CD4-positive, alpha-beta memory T cell (primary cell): ENCODE measurements at places on chromosomes 12 and 14.
A peak's percentile ranks its signal among the peaks of the same experiment; 100 is the strongest.

DNA sequence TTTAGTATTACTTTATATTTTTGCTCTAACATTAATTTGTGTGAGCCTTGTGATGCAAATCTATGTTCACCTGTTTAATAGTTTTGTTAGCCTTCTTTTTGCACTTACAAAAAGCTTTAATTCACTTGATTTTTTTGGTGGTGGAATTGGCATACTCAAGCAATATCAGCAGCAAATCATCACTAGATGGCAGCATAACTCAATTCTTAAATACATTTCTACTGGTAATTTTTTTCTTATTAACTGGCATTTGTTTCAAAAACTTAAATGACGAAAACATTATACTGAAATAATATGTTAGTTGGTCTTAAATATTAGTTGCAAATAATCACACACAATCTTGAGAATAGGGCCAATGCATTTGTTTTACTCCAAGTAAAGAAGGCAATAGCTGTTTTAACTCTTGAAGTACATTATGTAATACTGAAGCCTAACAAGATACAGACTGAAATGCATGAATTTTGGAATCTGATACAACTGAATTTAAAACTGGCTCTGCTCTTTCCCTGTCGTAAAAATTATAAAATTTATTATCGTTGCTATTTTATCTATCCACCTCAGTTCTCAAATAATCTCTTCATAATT, 151.5 kb downstream of the ATXN7L3B start:
- H3K27me3 ChIP-seq = no peaks in the 10 kb centered on the region
- H3K27ac ChIP-seq = no peak overlapping the region
- H3K4me3 ChIP-seq = no peak overlapping the region

DNA sequence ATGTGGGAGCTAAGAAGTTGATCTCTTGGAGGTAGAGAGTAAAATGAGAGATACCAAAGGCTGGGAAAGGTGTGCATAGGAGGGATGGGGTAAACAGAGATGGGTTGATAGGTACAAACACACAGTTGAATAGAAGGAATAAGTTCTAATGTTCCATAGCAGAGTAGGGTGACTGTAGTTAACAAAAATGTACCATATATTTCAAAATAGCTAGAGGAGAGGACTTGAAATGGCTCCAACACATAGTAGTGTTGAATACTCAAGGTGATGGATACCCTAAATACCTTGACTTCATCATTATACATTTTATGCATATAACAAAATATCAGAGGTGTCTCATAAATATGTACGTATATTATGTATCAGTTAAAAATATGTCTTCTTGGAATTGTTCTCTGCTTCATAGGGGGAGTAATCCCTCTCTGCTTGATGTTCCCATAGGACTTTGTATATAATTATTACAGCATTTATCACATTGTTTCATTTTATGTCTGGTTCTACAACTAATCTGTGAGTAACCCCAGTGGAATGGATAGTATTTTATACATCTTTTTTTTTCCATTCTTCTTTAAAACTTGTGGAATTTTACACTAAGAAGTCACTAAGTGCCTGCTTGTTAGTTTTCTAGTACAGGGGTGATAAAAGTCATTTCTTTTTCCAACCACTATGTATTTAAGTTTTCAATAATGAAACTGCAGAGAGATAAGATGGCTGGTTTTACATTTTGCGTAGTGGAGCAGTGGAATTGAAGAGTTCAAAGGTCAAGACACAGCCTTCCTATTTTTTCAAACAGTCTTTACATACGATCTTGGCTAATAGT, 1940.0 kb upstream of the SEL1L start:
- no peak for DNase-seq
- no peaks in the 10 kb centered on the region for H3K4me1 ChIP-seq
- H3K4me3 ChIP-seq = no peak overlapping the region

DNA sequence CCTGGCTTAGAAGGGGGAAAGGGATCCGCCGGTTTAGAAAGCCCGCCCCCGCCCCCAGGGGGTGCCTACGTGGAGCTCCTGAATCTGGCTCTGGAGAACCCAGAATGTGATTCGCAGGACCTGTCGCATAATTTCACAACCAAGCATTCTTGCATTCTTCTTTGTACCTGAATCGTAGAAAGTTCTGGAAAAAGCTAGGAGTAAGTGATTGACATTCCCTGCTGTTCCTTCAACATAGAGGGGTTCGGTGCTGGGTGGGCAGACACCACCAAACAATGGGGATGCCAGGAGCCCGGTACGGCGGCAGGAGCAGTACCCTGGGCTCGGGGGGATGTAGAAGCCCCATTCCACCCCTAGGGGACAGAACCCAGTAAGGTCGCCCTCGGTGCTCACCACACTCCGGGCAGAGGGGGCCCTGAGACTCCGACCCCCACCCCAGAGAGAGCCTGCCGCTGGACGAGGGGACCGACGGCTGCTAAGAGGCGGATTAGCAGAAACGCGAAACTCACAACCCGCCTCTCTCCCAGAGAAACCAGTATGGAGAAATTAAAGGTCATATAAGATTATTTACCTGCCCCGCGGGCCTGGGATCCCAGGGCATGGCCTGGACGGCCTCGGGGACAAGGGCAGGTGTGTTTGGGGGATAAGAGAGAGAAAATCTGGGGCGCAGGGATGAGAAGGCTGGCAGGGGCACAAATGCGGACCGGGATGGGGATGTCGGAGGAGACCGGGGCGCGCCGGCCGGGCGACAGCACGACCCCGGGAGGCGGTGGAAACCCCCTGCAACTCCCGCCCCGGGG, 520 bp downstream of the CSRP2 start:
- DNase-seq = no peak
- H3K4me3 ChIP-seq = no peak overlapping the region
- no peaks in the 10 kb centered on the region for H3K36me3 ChIP-seq

- no peak overlapping the region for H3K4me3 ChIP-seq
- no peak for DNase-seq
- H3K36me3 ChIP-seq = no peaks in the 10 kb centered on the region
- no peak overlapping the region for H3K27ac ChIP-seq
These were observed 348.0 kb upstream of the SOX5 start for GRCh38 chr12:24297516-24297915.

DNA sequence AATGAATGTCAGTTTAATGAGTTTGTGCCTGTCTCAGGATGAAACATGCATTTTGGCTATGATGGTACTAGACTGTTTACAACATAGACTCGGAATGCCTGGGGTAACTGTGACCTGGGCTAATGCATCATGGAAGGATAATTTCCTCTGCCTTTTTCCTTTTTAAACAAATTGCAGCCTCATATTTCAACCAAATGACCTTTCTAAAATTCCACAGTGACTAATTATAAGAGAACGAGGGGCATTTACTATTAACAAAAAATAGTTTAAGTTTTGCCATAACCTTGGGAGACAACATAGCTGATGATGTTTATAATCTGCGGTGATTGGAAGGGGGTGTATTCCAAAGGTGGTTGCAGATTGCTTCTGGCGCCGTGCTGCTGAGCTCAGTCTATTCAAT, 1140.5 kb downstream of the GALC start:
- H3K27me3 ChIP-seq = no peaks in the 10 kb centered on the region
- no peak for DNase-seq
- H3K4me1 ChIP-seq = no peaks in the 10 kb centered on the region
- no peak overlapping the region for H3K27ac ChIP-seq
- H3K4me3 ChIP-seq = no peak overlapping the region

DNA sequence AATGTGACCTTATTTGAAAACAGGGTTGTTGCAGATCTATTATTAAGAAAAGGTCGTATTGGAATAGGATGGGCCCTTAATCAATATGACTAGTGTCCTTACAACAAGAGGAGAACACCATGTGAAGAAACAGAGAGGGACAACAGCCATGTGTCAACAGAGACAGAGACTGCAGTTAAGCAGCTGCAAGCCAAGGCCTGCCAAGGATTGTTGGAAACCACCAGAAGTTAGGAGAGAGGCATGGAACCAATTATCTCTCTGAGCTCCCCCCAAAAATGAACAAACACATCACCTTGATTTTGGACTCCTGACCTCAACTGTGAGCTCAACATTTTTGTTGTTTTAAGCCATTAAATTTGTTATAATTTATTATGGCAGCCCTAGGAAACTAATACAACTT, 214.6 kb upstream of the PRKD1 start:
- H3K36me3 ChIP-seq = no peaks in the 10 kb centered on the region
- H3K4me3 ChIP-seq = no peak overlapping the region
- DNase-seq = no peak
- no peak overlapping the region for H3K27ac ChIP-seq
- H3K27me3 ChIP-seq = no peaks in the 10 kb centered on the region

DNA sequence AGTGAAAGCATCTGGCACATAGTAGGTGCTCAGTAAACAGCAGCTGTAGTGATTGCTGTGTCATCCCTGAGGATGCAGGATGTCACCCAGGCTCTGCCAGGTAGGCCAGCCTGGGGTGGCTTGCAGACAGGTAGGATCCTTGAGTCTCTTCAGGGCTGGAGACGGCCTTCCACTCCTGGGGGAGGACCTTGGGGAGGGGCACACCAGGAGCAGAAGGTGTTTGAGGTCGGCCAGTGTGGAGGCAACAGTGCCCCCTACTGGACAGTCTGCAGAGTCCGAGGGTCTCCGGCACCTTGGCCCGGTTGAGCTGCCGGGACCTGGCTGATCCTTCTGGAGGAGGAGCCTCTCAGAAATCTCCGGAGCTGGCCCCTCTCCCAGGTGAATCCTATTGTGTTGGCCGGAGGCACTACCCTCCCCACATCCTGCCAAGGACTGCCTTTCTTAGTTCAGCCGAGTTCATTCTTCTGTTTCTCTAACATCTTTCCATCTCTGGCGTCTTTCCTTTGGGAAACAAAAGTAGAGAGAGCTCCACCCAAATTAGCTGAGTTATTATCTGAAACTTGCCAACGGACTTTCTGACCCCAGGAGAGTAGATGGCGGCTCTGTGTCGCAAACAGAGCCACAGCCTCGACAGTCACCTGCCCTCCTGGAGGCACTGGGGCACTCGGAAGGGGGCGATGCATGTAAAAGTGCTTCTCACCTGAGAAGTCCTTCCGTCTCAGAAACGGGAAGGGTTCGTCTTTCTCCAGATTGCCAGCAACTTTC, 41.8 kb upstream of the CLMN start:
- H3K27ac ChIP-seq = no peak overlapping the region
- peaks cover 11% of the 10 kb centered on the region for H3K27me3 ChIP-seq
- DNase-seq = peak; percentile 7
- no peaks in the 10 kb centered on the region for H3K36me3 ChIP-seq
- H3K4me3 ChIP-seq = no peak overlapping the region

- H3K4me1 ChIP-seq = no peaks in the 10 kb centered on the region
- no peaks in the 10 kb centered on the region for H3K27me3 ChIP-seq
- H3K4me3 ChIP-seq = no peak overlapping the region
- no peaks in the 10 kb centered on the region for H3K36me3 ChIP-seq
- no peak for DNase-seq
These were observed 611.7 kb downstream of the SNAPC1 start for GRCh38 chr14:62373944-62374343.

GRCh38 chr14:96832351-96832750, 35.2 kb downstream of the VRK1 start:
- no peaks in the 10 kb centered on the region for H3K4me1 ChIP-seq
- no peak overlapping the region for H3K27ac ChIP-seq
- no peaks in the 10 kb centered on the region for H3K36me3 ChIP-seq
- no peak for DNase-seq

GRCh38 chr14:44712024-44712815, 205.1 kb upstream of the FSCB start:
- no peak overlapping the region for H3K4me3 ChIP-seq
- no peaks in the 10 kb centered on the region for H3K27me3 ChIP-seq
- H3K36me3 ChIP-seq = no peaks in the 10 kb centered on the region
- H3K27ac ChIP-seq = no peak overlapping the region
- DNase-seq = no peak

- H3K27me3 ChIP-seq = no peaks in the 10 kb centered on the region
- peaks cover 42% of the 10 kb centered on the region for H3K36me3 ChIP-seq
- H3K4me1 ChIP-seq = peaks cover 28% of the 10 kb centered on the region
- H3K4me3 ChIP-seq = peak overlapping the region; percentile 49
- peak; percentile 28 for DNase-seq
These were observed 28.7 kb downstream of the GIT2 start for GRCh38 chr12:109967383-109968031.
